ENCODE measurements at places on chromosomes 2 and 18.

DNA sequence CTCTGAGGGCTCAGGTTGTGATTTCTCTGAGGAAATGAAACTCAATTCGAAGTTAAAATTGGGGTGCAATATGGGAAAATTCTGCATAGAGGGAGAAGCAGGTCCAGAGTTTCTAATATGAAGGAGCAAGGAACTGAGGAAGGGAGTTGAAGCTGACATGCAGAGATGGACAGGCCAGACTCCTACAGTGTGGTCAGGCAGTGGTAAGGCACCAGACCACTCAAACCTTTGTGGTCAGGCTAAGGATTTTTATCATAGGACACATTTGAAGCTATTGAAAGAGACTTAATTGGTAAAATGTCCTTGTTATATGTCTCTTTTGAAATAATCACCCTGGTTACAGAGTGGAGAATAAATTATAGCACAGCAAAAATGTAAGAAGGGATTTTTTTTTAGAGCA is 1074.8 kb upstream of the CDH2 start:
- DNase-seq: no peak

- no peak for DNase-seq
Observed at GRCh38 chr18:76414936-76415621, 80.0 kb downstream of the ZNF516 start.

- DNase-seq: no peak
Observed at GRCh38 chr18:51559198-51559901, 361.9 kb upstream of the MEX3C start.

DNA sequence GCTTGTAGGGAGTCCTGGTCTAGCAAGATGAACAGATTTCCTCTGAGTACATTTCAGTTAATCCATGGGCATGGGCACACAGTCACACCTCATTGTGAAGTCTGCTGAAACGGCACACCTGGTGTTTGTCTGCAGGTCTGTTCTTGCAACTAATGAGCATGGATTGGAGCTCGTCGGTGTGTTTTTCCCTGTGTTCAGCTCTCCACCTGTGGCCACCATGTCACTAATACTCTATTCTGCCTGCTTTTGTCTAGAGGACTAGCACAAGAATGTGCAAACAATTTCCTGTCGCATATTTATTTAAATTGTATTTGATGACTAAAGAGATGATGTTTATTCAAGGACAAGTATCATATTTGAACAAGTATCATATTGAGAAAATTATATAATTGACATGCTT is 24.5 kb upstream of the PPP4R1 start:
- DNase-seq: no peak

- no peak for DNase-seq
Observed at GRCh38 chr18:13446024-13446423, 227.5 kb downstream of the LDLRAD4 start.

DNA sequence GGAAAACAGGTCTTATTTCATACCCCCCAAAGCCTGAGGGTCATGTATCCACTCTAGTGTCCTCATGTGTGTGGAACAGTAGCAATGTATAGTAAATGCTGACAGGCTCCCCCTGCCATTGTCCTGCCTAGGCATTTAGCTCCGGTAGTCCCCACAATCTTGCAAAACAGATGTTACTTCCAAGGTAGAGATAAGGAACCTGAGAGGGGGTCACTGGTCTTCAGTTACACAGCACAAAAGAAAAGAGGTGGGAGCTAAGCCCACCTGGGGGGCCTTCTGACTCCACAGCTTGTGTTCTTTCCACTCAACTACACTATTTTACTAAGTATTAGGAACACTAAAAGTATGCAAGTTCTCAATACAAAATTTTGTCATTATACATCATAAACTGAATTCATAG is 17.4 kb upstream of the FECH start:
- DNase-seq: no peak

- DNase-seq: no peak
Observed at GRCh38 chr2:85012855-85013254, 41.9 kb downstream of the KCMF1 start.

GRCh38 chr2:206639636-206640035 is 2.7 kb upstream of the FAM237A start:
- DNase-seq: no peak

DNA sequence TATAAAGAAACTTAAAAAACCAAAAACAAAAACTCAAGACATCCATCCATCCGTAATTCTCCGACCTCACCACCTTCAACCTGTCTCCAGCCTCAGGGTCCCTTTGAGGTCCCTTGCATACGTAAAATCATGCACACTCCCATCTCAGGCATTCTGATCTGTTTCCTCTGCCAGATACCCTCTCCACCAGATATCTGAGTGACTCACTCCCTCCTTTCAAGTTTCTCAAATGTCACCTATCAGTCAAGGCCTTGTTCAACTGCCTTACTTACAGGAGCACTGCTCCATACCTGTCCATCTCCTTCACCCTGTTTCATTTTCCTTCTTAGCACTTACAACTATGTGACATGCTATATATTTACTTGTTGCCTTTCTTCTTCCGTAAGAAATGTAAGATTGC is 369.3 kb downstream of the NBAS start:
- no peak for DNase-seq

- peak; percentile 43 for DNase-seq
Observed at GRCh38 chr18:76491776-76492668, 3.0 kb downstream of the ZNF516 start.

DNA sequence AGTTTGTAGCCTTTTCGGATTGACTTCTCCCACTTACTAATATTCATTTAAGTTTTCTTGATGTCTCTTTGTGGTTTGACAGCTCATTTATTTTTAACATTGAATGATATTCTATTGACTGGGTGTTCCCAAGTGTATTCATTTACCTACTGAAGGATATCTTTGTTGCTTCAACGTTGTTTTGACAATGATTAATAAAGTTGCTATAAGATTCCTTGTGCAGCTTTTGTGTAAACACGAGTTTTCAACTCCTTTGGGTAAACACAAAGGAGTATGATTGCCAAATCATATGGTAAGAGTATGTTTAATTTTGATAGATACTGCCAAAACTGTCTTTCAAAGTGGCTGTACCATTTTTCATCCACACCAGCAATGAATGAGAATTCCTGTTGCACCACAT is 1200.9 kb downstream of the DSC3 start:
- no peak for DNase-seq

- no peak for DNase-seq
Observed at GRCh38 chr2:189150033-189150432, 29.5 kb downstream of the COL5A2 start.

DNA sequence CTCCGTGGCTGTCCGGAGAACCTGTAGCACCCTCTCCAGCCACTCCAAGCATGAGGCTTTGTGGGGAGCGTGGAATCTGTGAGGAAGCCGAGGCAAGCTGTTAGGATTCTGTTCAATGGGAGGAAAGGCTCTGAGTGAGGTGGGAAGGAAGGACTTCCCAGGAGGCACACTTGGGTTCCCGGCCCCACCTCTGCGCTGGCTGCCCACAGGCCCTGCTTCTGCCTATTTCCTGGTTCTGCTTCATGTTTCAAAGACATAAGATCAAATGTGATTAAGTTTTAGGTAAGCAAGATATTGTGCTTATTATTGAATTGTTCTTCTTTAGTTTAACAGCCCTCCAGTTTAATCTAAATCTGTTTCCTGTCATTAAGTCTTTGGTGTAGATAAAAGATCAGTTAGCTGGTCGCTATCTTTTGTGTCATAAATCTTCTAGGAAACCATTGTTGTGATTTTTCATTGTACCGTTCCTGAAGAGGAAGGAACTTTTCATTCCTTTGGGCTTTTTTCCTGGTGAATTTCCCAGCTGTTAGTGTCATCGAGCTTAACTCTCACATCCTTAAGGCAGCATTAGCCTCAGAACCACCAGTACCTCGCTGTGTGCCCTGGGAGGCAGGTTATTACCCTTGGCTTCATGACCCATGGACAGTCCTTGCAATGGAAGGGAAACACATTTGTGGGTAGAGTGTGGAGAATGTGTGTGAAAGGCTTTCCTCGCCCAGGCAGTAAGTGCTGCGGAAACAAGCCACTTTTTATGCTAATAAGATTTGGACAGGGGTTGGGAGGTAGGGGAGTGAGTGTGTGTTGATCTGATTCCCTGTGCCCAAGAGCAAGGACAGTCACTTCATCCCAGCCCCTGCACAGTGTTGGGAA is 61.9 kb upstream of the ALPP start:
- DNase-seq: no peak

- no peak for DNase-seq
Observed at GRCh38 chr18:48996901-48997463, 46.2 kb upstream of the SMAD7 start.

DNA sequence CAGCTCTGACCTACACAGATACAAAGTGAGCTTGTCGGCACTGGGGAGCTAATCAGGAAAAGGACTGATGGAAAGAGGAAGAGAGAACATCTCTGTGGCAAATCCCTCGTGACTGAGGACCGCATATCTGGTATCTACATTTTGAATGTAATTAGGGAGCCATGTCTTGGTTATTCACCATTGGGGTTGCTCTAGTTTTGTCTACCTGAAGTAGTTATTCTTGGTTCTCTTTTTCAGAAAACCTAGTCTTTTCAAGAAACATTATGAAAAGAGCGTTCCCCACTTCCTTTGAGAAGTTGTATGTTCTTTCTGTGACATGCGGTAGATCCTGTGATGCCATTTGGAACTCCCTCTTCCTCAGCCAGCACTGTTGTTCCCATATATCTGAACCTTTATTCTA is 104.4 kb downstream of the DOCK10 start:
- DNase-seq: no peak

DNA sequence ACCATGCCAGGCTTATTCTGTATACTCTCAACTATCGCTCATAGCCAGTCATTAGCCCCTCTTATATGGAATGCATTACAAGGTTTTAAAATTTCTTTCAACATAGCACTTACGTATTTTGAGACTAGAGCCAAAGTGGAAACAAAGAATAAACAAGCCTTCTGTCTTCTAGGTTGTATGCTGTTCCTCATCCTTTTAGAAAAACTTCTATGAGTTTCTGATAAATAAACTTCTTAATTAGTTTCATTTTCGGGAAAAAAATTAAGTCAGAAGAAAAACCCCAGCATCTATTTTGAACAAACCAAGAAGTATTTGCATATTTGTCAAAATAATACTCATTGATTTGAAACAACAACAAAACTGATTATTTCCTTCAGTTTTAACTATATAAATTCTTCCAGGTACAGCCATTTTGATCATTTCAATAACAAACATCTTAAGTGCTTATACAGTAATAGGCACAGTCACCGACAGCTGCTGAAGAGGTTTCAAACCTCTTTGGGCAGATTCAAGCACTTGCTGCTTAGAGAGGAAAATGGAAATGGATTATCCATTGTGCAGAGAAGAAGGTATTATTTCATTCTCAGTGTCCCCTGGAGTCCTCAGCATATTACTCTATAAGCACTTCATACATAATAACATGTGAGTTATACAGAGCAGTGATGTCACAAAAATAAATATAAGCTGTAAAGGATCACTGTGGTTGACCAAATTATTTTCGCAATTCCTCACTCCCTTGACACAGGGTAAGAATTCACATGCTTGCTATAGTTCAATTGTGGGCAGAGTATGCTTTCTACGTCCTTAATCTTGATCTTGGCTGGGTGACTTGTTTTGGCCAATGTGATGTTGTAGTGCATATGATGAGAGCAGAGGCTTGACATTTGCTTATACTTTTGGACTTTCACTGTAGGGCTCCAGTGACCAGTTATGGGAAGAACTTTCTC is 833.8 kb downstream of the TRIB2 start:
- DNase-seq: peak; percentile 93

GRCh38 chr2:98749066-98749450 is 18.1 kb upstream of the MGAT4A start:
- DNase-seq: peak; percentile 94

DNA sequence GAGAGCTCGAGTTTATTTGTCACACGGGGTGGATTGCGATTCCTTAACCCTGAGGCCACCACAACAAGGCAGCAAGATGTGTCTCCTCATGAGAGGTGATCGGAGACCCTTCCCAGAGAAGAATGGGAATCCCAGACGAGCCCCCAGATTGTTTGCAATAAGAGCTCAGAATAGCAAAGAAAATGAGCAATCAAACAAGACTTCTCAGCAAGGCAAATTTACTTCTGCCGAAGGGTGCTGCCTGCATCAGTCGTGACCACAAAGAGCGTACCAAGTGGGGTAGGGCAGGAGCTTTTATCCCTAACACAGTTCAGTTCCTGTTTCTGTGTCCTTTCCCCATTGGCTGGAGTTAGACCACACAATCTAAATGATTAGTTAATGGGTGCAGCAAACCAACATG is 237.5 kb upstream of the SYT4 start:
- DNase-seq: no peak

DNA sequence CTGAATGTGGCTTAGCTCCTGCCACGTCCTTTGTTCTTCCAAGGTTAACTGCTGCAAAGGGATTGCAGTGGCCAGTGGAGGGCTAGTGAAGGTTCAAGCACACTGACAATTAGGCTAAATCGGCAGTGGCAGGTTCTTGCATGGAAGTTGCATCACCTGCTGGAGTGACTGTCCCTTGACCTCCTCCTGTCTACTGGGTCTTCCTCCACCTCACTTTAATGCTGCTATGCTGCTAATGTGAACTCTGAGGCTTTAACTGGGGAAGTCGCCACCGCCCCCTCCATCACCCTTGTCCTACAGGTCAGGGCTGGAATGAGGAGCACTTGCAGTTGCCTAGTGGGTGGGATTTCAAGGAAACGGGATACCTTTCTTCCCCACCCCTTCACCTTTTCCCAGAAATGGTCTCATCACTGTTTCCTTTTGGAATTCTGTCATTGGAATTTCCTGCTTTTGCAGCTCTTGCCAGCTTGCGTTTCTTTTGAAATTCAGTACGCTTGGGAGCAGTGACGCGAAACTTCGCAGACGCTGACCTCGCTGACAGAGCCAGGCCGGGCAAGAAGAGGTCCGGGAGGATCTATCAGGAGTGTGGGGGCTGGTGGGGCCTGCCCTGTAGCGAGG is 150.3 kb downstream of the SH3RF3 start:
- DNase-seq: no peak

DNA sequence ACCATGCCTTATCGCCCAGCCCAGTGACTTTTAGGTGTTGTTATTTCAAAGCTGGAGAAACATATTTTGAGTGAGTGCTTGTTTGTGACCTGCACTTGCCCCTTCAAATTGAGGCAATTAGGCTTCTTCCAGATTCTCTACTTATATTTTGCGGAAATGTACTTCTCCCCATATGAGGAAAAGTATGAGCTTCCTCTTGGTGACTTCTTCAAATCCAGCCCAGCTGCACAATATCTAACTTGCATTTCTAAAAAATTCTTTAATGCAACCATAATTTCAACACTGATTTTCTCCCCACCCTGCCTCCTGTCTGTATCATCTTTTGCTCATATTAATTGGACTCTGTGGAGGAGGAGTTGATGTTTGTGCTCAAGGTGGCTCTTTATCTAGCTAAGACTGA is 391.2 kb upstream of the POU3F3 start:
- no peak for DNase-seq

DNA sequence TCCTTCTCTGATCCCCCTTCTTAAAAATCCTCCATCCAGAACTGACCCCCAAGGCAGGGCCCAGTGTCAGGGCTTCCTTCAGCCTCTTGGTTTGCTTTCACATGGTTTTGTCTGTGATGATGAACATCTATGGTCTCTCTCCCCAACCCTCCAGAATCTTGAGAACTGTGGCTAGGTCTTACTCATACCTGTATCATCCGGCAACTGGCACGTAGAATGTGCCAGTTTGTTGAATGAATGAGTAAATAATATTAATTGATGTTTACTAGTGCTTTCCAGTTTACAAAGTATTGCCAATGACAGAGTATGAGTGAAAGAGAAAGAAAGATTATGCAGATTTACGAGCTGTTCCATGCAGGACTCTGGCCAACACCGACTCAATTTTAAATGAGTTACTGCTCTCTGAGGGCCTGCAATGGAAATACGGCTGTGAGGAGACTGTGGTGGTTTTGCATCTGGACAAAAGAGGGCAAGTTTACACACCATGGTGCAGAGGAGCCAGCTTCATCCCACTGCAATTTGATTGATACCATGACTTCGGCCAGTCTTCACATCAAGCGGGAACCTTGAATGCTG is 29.9 kb upstream of the TRIB2 start:
- DNase-seq: no peak

All from NCI-H524 (cell line).